CD4-positive, alpha-beta memory T cell (primary cell): ENCODE measurements at places on chromosomes 16 and 17. TPM values are rescaled to one million over a fixed set of nuclear protein-coding genes. Genes with fewer than 3 reads are reported as not detected.
A peak's percentile ranks its signal among the peaks of the same experiment; 100 is the strongest.

Gene KIFC3
- 1.9 TPM for total RNA-seq

Gene TAOK1
- total RNA-seq = 71.2 TPM

DNA sequence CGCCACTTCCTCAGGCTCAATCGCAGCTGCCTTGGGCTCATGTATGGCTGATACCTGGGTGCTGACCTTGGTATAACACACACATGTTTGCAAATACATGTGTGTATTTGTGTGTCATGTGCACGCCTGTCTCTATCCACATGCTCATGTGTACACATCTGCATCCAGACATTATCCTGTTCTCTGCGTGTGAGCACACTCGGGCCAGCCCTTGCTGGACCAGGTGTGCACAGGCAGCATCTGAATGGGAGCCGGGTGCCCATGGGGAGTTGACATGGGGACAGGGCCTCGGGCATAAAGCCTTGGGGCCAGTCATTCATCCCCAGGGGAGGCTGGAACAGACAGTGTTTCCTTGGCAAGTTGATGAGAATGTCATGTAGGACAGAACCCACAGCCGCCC lies 29.1 kb upstream of the CRHR1 start:
- no peaks in the 10 kb centered on the region for H3K27me3 ChIP-seq
- no peak for DNase-seq
- no peak overlapping the region for H3K4me3 ChIP-seq
- H3K27ac ChIP-seq = no peak overlapping the region
- H3K36me3 ChIP-seq = no peaks in the 10 kb centered on the region
- H3K4me1 ChIP-seq = no peaks in the 10 kb centered on the region

- H3K36me3 ChIP-seq = no peaks in the 10 kb centered on the region
- H3K4me1 ChIP-seq = no peaks in the 10 kb centered on the region
- no peaks in the 10 kb centered on the region for H3K27me3 ChIP-seq
- H3K27ac ChIP-seq = no peak overlapping the region
Observed at GRCh38 chr16:86117756-86118155, 218.8 kb downstream of the IRF8 start.

- H3K27me3 ChIP-seq = no peaks in the 10 kb centered on the region
- H3K36me3 ChIP-seq = no peaks in the 10 kb centered on the region
- peaks cover 13% of the 10 kb centered on the region for H3K4me1 ChIP-seq
- no peak overlapping the region for H3K27ac ChIP-seq
- DNase-seq = no peak
- H3K4me3 ChIP-seq = no peak overlapping the region
Observed at GRCh38 chr17:31092475-31093064, 2.2 kb upstream of the NF1 start.

GRCh38 chr17:1789936-1790335 lies 28.1 kb downstream of the SERPINF1 start:
- H3K4me1 ChIP-seq = no peaks in the 10 kb centered on the region
- no peak overlapping the region for H3K27ac ChIP-seq
- H3K36me3 ChIP-seq = peaks cover 19% of the 10 kb centered on the region
- DNase-seq = no peak
- no peak overlapping the region for H3K4me3 ChIP-seq

DNA sequence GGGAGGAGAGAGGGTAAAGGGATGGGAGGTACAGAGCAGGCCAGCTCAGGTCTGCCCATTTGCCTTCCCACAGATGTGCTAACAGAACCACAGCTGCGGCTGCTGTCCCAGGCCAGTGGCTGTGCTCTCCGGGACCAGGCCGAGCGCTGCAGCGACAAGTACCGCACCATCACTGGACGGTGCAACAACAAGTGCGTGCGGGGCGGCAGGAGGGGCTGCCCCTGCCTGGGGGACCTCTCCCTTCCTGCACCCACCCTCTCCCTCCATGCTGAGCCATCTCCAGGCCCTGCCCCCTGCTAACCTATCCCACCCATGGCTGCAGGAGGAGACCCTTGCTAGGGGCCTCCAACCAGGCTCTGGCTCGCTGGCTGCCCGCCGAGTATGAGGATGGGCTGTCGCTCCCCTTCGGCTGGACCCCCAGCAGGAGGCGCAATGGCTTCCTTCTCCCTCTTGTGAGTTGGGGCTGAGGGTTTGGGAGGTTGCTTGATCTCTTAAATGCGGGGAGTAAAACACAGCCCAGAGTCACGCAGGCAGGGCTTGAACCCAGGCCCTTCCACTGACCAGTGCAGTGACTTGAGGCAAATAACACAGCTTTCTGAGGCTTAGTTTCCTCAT lies 1.2 kb downstream of the EPX start:
- H3K27me3 ChIP-seq = peaks cover 4% of the 10 kb centered on the region
- no peaks in the 10 kb centered on the region for H3K36me3 ChIP-seq
- no peak overlapping the region for H3K27ac ChIP-seq
- H3K4me3 ChIP-seq = no peak overlapping the region
- H3K4me1 ChIP-seq = no peaks in the 10 kb centered on the region

DNA sequence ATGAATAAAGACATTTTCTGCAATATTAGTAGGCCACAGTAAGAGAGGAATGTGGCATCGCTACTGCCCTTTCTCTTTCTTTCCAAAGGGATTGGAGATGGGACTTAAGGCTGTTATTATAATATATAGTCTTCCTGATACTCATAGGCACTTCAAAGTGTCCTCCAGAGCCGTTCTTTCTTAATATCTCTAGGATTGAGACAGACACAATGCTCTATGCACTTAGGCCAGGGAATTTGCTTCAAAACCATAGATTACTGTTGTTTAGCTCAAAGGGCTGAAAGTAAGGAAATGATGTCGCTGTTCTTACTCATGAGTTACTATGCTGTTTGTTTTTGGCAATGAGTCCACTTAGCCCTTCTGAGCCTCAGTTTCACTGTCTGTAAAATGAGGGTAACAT lies 590.5 kb downstream of the CDH11 start:
- no peaks in the 10 kb centered on the region for H3K27me3 ChIP-seq
- no peak overlapping the region for H3K27ac ChIP-seq
- no peaks in the 10 kb centered on the region for H3K4me1 ChIP-seq
- no peak for DNase-seq
- no peak overlapping the region for H3K4me3 ChIP-seq

DNA sequence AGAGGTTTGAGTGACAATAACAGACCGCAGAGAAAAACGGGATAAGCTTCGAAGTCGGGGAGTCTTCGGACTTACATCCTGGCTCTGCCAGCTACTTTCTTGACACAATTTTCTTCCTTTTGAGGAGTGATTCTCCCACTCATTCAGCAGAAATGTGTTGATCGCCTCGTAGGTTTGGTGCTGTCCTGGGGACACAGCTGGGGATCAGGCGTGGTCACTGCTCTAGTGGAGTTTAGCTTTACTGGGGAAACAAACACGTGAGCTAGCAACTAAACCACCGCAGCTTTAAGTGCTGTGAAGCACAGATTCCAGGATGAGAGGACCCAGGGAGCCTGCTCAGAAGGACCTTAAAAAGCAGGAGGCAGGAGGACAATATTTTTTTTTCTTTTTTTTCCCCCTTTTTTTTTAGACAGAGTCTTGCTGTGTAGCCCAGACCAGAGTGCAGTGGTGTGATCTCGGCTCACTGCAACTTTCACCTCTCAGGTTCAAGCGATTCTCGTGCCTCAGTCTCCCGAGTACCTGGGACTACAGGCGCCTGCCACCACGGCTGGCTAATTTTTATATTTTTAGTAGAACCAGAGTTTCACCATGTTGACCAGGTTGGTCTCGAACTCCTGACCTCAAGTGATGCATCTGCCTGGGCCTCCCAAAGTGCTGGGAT lies 858 bp downstream of the NUBP1 start:
- H3K4me1 ChIP-seq = peaks cover 19% of the 10 kb centered on the region
- H3K4me3 ChIP-seq = peak overlapping the region; percentile 81
- no peak for DNase-seq
- peak overlapping the region; percentile 92 for H3K27ac ChIP-seq

- no peak overlapping the region for H3K4me3 ChIP-seq
- H3K27me3 ChIP-seq = no peaks in the 10 kb centered on the region
- no peak for DNase-seq
- H3K36me3 ChIP-seq = no peaks in the 10 kb centered on the region
Observed at GRCh38 chr17:16288860-16289571, 64.3 kb downstream of the CENPV start.
